ENCODE measurements at places on chromosomes 11 and 22.

- no peak for DNase-seq
Measured at GRCh38 chr11:77557553-77557952, 32.2 kb upstream of the AQP11 start.

- DNase-seq = peak; percentile 64
Measured at GRCh38 chr11:124758355-124759265, 3.5 kb downstream of the ESAM start.

DNA sequence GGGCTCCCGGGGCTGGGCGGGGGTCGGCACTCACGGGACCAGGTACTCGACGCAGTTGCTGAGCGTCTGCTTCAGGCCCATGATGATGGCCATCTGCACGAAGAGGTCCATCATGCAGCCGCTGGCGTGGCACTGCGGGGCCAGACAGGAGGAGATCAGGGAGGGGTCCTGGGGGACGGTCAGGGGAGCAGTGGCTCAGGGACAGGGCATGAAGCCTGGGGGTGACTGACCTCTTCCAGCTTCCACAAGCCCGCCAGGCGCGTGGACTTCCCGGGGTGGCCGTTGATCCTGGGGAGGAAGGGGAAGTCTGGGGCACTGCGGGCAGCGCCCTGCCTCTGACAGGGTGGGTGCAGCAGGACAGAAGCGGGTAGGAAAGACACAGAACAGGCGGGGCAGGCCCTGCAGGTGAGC is 6.1 kb upstream of the SIGIRR start:
- no peak for DNase-seq

GRCh38 chr11:33935461-33936456 is 43.9 kb upstream of the LMO2 start:
- no peak for DNase-seq

DNA sequence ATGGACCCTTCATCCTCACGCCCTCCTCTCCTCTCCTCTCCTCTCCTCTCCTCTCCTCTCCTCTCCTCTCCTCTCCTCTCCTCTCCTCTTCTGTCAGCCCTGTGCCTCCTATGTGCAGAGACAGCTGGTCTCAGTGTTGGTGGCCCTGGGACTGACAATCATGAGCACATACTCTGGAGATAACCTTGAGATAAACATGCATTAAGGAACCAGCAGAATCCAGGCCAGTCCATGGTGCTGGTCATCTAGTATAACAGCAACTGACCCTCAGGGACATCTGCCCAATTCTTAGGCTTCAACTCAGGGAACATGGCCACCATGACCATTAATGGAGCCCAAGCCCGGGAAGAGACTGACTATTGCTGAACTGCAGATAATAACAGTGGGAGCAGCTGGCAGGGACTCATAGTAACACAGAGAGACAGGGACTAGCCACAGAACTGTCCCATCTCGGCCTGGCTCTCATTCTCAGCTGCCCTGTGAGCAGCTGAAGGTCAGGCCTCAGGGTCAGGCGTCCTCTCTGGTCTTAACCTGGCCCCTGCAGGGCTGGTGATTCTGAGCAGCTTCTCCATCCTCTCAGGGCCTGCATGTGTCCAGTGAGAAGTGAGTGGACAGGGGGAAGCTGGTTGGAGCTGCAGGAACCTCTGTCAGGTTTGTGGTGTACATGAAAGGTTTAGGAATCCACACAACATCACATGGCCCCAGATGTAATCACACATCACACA is 45.4 kb downstream of the GGTLC2 start:
- no peak for DNase-seq

DNA sequence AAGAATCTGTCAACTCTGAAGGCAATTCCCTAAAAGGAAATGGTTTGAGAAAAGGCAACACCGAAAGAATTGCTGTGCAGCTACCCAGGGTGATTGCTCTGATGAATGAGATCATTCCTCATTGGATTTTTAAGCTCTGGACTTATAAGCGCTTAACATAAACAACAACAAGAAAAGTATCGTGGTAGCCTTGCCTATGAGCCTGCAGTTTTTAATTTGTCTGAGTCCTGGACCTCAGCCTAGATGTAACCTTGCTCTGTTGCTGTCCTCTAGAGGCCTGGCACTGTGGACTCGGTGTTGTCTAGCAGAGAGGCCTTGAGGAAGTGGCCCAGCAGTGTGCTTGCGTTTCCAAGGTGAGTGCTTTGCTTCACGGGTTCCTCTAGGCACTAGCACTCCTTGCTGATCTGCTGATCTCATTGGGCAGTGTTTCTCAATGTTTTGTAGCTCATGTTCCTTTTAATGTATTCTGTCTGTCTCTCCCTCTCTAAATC is 20.4 kb downstream of the CCDC81 start:
- no peak for DNase-seq

DNA sequence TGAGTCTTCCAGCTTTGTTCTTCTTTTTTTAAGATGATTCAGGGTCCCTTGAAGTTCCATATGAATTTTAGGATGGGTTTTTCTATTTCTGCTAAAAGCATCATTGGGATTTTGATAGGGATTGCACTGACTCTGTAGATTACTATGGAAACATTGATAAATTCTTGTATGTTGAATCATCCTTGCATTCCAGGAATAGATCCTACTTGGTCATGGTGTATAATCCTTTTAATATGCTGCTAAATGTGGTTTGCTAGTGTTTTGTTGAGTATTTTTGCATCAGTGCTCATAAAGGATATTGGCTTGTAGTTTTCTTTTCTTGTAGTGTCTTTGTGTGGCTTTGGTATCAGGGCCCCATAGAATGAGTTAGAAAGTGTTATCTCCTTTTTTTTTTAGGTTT is 34.9 kb upstream of the PHOX2A start:
- no peak for DNase-seq

- DNase-seq = no peak
Measured at GRCh38 chr11:102850973-102851745, 7.8 kb upstream of the MMP3 start.
